ENCODE measurements at places on chromosomes 13 and 19.

DNA sequence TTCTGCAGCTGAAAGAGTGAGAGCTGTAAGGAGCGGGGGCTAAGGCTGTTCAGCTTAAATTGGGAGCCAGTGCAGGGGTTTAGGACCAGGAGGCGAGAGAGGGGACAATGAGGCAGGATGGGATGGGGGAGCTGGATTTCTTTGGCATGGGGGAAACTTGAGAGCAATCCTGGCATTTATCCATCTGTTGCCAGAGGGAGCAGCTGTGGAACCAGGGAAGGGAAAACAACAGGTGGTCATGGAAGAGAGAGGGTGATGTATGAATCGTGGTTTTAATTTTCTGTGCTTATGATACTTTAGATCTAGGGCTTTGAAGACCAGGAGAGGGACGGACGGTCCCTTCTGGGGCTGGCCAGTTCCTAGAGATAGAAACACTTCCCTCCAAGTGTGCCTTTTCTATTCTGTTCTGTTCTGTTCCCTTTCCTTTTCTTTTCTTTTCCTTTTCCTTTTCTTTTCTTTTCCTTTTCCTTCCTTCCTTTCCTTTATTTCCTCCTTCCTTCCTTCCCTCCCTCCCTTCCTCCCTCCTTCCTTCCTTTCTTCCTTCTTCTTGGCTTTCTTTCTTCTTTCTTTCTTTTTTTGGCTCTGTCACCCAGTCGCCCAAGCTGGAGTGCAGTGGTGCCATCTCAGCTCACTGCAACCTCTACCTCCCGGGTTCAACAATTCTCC lies 16.0 kb upstream of the CCL25 start:
- no peak for DNase-seq

DNA sequence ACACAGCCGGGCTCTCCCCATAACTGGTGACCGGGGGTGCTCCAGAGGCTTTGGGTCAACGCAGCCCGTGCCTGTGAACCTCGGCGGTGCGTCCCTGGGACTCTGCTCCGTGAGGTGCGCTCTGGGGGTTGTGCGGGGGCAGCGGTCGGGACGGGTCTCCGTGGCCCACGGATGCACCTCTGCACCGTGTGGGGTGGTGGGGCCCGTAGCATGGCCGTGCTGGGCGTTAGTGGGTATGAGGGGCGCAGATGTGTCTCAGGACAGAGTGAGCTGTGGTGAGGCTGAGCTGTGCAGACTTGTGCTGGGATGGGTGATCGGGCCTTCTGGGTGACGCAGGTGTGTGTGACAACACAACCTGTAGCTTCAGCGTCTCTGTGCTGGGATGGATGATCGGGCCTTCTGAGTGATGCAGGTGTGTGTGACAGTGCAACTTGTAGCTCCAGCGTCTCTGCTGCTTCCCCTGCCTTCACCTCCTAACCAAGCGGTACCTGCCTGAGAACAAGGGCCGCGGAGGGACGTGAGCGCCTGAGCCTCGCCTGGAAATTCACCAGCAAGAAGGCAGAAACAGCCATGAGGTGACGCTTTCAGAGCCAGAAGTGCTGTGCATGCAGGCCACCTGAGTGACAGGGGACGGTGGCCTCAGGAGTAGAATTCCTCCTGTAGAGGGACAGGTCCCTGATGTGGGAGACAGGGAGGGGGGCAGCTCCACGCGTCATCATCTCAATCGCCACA lies 599 bp downstream of the ZNF331 start:
- no peak for DNase-seq

DNA sequence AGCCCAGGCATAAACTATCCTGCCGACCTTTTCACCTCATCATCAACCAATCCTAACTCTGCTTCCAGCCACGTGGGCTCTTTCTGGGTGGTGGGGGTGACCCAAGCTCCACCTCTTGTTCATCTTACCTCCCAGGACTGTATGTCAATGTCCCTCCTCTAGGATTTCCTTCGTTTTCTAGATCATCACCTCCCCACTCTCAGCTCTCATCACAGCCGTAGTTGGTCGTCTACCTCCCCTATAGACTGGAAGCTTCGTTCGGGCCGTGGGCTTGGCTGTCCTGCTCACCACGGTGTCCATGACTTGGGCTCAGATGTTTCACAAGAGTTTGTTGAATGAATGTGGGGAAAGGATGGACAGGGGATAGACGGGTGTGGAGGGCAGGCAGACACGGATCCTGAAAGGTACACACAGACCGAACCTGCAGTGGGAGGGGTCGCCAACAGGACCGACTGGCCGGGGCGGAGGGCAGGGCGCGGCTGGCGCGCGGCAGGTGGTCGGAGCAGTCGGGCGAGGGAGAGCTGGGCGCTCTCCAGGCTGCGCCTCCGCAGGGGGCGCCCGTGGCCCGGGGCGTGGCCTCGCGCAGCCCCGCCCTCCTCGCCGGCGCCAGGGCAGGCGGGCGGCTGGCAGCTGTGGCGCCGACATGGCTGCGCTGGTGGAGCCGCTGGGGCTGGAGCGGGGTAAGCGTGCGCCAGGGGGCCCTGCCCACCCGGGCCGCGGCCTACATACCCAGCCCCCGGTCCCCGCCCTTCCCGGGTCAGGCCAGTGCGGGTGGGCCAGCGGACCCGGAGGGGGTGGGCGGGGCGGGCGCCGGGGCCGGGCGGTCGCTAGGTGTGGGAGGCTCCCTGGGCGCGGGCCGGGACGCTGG lies at the start of gene LIN7B:
Gene LIN7B, plus strand, starts transcription at position 609 of the 868 bp plus-strand sequence. Its CDS starts 35 bp downstream, at position 644.
- DNase-seq, result no peak

DNA sequence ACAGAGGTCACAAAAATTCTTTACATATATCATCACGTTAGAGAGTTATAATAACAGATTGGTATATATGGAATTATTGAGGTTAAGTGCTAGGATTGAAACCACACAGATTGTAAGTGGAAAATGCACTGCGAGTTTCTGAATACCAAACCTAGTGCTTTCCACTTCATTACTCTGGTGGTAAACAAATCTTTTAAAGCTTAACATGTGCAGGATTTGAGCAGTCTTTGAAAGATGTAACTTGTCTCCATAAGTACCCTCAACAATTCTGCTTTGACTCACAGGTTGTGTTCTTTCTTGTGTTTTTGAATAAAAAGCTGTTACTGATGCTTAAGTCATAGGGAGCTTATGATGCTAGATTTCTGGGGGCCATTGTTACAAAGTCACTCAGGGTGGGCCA lies 314.7 kb upstream of the DACH1 start:
- DNase-seq, result no peak

- no peak for DNase-seq
These were observed 43.2 kb downstream of the SUGT1 start for GRCh38 chr13:52695856-52696255.

- DNase-seq, result no peak
These were observed 49.1 kb upstream of the FLT1 start for GRCh38 chr13:28544026-28544425.

DNA sequence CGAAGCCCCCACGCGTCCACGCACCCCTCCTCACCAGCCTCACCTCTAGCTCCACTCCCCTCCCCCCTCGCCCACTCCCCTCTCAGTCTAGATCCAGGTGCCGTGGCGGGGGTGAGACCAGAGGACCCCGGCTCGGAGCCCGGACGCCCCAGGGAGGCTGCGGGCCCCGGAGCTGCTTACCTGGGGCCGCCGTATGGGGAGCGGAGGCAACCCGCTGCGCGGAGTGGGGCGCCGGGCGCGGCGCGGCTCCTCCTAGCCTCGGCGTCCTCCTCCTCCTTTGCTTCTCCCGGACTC lies 353 bp downstream of the ENOX1 start:
- DNase-seq, result no peak

GRCh38 chr13:100212904-100213553 lies 124.1 kb downstream of the PCCA start:
- DNase-seq, result no peak

DNA sequence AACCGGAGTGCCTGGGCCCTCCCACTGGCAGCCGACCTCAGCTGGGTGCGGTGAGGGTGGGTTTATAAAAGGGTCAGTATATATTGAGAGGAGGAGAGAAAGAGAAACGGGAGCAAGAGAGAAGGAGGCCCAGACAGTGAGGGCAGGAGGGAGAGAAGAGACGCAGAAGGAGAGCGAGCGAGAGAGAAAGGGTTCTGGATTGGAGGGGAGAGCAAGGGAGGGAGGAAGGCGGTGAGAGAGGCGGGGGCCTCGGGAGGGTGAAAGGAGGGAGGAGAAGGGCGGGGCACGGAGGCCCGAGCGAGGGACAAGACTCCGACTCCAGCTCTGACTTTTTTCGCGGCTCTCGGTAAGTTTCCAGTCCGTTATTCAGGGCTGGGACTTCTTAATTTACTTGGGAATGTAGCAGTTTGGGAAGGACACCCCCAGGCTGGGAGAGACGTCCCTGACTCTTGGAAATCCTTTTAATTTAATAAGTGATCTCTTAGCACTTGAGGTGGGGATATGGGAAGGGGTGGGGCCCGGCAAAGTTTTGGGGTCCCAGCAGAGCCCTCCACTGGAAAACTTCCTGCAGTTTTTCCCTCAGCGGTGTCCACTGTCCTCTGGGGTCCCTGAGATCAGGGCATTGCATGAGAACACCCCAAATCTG lies at the start of gene EMP3:
Gene EMP3, plus strand, starts transcription at position 288 of the 646 bp plus-strand sequence. CDS start 1,293 bp downstream, outside the sequence.
- peak; percentile 87 for DNase-seq

DNA sequence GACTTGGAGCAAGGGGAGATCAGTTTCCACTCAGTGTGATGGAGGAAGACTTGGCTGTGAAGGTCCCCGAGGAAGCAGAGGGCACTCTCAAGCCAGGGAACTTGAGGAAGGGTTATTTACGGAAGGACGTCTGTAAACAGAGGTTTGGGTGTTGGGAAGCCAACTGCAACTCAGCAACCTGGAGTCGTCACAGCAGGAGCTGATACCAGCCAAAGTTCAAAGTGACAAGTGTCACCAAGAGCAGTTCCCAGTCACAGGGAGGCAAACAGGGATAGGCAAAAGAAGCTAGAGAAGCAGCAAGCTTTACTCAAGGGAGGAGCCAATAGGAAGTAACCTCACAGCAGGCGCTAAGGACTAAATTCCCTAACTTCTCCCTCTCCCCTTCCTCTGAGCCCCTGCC lies 205.5 kb downstream of the EFNB2 start:
- no peak for DNase-seq

GRCh38 chr19:49677901-49678674 lies 1.0 kb downstream of the PRMT1 start:
- DNase-seq, result no peak

- DNase-seq, result no peak
These were observed 435 bp upstream of the OBI1 start for GRCh38 chr13:78659450-78659730.

DNA sequence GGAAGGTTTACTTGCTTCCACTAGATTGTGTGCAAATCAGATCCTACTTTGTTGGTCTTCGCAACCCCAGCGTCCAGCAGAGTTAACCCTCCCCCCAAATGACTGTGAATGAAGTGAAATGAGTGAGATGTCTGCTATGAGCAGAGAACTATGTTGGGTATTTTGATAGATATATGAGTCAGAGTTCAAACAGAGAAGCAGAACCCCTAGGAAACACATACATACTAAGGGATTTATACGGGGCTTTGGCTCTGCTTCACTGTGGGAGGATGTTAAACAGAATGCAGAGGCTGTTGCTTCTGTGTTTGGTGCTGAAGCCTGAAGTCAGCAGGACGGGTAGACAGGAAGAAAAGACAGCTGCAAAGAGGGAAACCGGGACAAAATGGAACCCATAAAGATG lies 197.0 kb downstream of the MZT1 start:
- DNase-seq, result no peak

- DNase-seq, result no peak
These were observed 905.8 kb downstream of the SLITRK1 start for GRCh38 chr13:82976499-82976898.

DNA sequence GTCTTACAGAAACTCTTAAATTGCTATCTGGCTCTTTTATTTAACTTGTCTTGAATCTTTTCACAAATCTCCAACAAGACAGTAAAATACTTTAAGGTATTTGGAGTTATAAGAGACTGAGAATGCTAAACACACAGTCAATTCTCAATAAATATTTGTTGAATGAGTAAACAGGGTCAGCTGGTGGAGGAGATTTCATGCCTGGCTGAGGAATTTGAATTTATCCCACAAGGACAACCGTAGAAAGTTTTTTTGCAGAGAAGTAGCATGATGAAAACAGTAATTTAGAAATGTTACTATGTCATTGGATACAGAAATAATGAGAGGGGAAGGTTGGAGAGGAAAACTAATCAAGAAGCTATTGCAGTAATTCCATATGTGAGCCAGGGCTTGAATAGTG lies 1223.7 kb downstream of the PCDH17 start:
- no peak for DNase-seq

GRCh38 chr13:28339419-28339818 lies 155.5 kb downstream of the FLT1 start:
- no peak for DNase-seq

GRCh38 chr13:75368167-75368566 lies 113.8 kb downstream of the TBC1D4 start:
- peak; percentile 81 for DNase-seq

- DNase-seq, result no peak
These were observed 205.0 kb downstream of the TSHZ3 start for GRCh38 chr19:31144075-31144870.

DNA sequence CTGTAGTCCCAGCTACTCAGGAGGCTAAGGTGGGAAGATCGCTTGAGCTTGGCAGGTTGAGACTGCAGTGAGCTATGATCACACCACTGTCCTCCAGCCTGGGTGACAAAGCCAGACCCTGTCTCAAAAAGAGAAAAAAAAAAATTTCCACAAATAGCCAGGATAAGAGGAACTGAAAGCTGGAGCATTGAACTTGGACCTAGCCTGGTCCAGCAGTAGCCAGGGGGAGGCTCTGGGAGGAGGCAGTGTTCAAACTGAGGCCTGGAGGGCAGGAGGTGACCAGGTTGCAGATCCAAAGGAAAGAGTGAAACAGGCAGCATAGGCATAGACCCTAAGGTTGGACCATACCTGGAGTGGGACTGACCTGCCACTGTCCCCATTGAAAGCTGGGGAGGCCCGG lies 26.9 kb upstream of the PIK3R2 start:
- no peak for DNase-seq

Data from fibroblast of the conjunctiva (primary cell).